Stimulated activated CD8-positive, alpha-beta memory T cell treated with anti-CD3 and anti-CD28 coated beads, Interleukin-7, amount 100 ng/mL, for 1 hour (primary cell): ENCODE measurements at places on chromosomes 2 and 18.

- DNase-seq: no peak
These were observed 70.2 kb upstream of the MEIS1 start for GRCh38 chr2:66364495-66365333.

- no peak for DNase-seq
These were observed 106.4 kb downstream of the MBD2 start for GRCh38 chr18:54117853-54118773.

GRCh38 chr2:237732070-237732469 is 66.5 kb upstream of the RBM44 start:
- DNase-seq: no peak

GRCh38 chr2:196309691-196310090 is 138.3 kb upstream of the STK17B start:
- no peak for DNase-seq

DNA sequence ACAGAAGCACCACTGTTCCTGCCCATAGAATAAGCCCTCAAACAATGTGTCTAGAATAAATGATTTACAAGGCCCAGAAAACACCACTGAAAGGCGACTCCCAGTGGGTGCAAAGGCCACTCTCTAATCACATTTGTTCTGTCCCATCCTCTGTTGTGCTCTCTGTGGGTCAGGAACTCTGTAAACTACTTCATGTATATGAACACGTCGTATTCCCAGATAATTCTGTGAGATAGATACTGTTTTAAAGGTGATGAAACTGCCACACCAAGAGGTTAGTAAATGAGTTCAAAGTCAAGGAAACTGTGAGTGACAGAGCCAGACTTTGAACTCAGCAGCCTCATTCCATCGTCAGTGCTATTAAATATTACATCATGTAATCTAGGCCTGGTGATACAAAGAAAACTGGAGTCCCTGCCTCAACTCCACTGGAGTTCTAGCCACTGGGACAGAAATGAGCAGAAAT is 269.7 kb upstream of the DCC start:
- DNase-seq: no peak

GRCh38 chr2:100380681-100381080 is 36.8 kb downstream of the CHST10 start:
- no peak for DNase-seq

GRCh38 chr2:6203291-6203959 is 511.2 kb downstream of the SOX11 start:
- DNase-seq: no peak

DNA sequence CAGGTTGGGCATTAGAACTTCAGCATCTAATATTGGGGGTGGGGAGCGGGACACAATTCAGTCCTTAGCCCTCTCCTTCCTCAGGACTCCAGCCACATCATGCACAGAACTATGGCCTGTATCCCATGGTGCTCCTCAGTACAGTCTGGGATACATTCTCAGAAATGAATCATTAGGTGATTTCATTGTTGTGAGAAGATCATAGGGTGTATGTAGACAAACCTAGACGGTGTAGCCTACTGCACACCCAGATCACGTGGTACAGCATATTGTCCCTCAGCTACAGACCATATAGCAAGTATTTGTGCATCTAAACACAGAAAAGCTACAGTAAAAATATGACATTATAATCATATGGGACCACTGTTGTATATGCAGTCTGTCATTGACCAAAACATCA is 23.2 kb upstream of the IMP4 start:
- DNase-seq: no peak

DNA sequence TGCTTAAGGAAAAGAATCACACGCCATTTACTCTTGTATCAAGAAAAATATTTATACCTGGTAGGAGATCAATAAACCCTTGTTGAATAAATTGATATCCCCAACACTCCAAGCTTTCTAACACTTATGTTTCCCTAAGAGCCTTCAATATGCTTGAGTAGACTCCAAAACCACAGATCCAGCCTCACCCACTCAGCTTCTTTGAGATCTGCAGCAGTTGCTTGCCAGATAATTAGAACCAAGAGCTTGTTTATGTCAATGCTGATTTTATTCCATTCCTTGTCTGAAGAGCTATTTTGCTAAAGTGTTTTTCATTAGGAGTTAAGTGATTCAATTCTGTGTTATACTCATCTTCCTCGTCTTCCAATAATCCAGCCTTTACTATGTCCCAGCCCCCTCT is 26.3 kb upstream of the CRIM1 start:
- DNase-seq: no peak

DNA sequence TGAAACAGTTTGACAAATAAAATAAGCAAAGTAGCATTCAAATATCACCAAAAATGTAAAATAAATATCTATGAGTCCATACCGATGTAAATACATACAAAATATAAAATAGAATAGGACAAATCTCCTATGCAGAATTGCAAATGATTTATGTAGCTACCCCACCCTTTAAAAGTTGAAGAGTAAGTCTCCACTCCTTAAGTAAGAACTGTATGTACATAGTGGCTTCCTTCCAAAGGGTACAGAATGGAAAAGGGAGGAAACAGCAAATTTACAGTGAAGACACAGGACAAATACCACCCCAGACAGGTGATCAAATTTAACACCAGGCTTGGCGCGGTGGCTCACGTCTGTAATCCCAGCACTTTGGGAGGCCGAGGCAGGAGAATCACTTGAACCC is 40.8 kb downstream of the COL5A2 start:
- DNase-seq: no peak
